ENCODE measurements at places on chromosomes 4 and X.

DNA sequence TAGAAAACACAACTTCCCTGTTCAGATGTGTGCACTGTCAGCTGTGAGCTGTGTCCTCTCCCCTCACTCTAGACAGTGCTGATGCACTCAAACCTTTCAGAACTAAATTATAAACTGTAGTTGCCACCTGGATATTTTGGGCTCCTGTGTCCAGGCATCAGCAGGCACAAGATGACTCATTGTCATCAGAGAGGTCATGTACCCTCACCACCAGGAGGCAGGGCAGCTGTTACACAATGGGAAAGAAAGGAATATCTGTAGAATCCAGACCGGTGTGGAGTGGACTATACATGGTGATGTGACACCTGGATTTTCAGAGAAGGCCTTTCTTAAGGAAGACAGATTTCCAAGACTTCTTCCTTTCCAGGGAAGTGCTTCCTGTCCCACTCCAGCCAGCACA, 854.4 kb upstream of the AGA start:
- DNase-seq: no peak

GRCh38 chrX:134369576-134369975, 90.4 kb upstream of the HPRT1 start:
- no peak for DNase-seq

DNA sequence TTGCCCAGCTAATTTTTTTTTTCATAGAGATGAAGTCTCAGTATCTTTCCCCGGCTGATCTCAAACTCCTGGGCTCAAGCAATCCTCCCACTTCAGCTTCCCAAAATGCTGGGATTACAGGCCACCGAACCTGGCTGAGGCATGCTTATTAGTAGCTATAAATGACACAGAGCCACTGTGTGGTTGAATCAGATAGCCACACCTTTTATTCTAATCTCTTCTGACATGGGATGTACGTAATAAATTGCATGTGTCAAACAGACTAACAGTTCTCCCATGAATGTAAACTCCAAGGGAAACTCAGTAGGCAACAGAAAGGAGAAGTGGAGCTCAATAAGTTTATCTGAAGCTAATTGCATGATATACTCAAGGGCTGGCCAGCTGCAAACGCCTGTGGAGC, 139.8 kb upstream of the VCX3A start:
- no peak for DNase-seq

GRCh38 chrX:150372280-150372679, 9.2 kb downstream of the MAMLD1 start:
- DNase-seq: no peak

GRCh38 chr4:183571350-183571941, 66.6 kb downstream of the ING2 start:
- no peak for DNase-seq

DNA sequence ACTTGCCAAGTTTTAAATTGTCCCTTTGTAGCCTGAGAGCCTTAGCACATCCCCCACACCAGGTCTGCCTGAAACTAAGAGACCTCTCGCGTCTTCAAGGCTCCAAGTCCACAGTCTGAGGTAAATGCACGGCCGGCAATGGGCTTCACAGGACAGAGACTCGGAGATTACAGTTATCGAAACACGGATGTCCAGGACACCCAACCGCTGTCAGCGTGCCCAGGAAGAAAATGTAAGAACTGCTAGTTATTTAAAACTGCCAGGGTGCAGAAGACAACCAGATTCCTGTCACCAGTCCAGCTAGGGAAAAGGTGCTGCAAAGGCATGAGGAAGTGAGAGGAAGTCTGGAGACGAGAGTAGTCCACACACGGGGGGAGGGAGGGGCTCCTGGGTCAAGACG, 28.9 kb downstream of the ZNF827 start:
- DNase-seq: no peak

- no peak for DNase-seq
Measured at GRCh38 chr4:179447308-179447707, 2005.1 kb upstream of the AGA start.

DNA sequence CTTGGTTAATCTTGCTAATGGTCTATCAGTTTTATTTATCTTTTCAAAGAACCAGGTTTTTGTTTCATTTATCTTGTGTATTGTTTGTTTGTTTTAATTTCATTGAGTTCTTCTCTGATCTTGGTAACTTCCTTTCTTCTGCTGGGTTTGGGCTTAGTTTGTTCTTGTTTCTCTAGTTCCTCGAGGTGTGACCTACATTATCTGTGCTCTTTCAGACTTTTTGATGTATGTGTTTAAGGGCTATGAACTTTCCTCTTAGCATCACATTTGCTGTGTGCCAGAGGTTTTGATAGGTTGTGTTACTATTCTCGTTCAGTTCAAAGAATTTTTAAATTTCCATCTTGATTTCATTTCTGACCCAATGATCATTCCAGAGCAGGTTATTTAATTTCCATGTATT, 365.4 kb upstream of the GATB start:
- no peak for DNase-seq

DNA sequence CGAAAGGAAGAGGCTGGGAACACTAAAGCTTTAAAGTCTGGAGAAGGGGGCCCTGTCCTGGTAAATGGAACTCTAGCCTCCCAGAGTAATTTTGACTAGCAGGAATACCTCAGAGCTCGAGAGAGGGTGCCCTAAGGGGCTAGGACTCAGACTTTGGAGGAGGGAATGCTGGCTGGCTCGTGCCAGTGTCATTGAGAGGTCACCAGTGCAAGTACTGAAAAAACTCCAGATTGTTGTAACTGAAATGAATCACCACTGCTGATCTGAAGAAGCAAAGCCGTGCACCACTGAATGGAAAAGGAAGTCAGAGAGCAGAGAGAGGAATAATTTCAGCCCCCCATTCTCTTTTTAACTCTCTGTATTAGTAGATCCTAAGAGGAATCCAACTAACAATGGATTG, 690.2 kb downstream of the FAT4 start:
- DNase-seq: no peak

DNA sequence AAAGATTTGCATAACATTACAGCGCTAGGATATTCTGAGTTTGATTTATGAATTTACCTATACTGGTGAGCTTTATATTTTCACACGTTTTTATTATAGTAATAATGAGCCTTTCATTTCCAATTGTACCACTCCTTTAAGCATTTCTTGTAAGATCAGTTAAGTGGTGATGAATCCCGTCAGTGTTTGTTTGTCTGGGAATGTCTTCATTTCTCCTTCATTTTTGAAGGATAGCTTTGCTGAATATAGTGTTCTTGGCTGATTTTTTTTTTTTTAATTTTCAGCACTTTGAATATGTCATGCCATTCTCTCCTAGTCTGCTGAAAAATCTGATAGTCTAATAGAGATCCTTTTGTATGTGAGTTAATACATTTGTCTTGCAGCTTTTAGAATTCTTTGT, 70.1 kb downstream of the IL15 start:
- DNase-seq: no peak

DNA sequence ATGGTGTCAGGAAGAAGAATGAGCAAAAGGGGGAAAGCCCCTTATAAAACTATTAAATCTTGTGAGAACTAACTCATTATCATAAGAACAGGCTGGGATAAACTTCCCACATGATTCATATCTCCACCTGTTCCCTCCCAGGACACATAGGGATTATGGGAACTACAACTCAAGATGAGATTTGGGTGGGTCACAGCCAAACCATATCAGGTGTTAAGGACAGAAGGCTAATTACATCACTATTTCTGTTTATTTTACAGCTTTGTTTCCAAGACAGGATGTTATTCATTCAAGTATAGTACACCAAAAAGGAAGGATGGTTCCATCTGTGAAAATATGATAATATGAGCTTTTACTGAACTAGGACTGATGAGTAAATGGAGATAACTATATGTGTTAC, 63.7 kb upstream of the ARSJ start:
- no peak for DNase-seq

DNA sequence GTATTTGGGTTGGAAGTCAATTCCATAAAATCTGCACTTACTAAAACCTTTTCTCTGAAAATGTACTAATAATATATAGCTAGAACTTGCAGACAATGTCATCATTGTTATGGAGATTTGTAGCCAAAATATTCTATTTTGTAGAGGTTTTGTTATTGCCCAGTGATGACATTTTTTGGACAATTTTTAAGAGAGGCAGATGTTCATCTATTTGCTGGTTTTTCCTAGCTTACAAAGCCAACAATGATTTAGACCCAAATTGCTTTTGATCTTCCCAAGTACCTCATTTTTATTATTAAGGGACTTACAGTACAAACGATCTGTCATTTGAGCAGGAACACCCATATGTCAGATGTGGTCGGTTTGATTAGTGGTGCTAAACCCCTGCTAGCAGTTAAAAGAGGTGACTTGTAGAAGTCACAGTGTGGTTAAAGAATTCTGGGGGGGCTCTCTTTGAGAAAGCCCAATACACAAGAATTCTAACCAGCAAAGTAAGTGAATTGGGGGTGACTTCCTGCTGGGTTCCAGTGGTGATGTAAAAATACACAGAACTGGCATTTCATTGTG, 136.2 kb downstream of the KIT start:
- no peak for DNase-seq

DNA sequence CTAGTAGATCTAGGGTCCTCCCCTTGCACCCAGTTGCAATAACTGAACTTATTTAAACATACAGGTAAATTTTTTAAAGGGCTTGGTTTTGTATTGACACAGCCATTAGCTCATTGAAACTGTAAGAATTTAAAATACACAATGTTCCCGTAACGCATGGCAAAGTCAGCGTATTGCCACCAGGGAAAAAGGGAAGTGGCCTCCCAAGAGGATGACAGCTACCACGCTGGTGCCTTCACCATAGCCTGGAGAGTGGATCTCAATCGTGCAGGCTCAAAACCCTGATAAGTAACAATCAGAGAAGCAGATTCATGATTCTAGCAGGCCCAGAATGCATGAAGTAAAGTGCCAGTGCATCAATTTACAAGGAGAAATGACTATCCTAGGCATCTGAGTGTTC, 49.4 kb upstream of the RELL1 start:
- no peak for DNase-seq

- DNase-seq: no peak
Measured at GRCh38 chr4:3713346-3713745, 52.8 kb upstream of the ADRA2C start.

DNA sequence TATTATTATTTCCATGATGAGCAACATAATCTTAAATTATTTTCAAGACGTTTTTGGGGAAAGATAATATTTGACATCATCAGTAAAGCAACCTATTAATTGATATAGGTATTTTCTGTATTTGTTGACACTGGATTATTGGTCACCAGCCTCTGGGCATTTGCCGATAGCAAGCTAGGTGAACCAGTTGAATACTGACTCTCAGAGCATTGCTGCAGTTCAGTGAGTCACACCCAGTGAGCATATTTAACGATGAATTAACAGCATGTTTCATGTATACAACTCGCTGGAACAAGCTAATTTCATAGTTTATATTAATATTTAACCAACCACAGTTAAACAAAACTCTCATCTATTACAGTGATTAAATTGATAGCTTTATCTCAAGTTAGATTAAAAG, 1006.0 kb upstream of the DIAPH2 start:
- no peak for DNase-seq

GRCh38 chr4:154415313-154415712, 76.3 kb downstream of the DCHS2 start:
- DNase-seq: no peak

DNA sequence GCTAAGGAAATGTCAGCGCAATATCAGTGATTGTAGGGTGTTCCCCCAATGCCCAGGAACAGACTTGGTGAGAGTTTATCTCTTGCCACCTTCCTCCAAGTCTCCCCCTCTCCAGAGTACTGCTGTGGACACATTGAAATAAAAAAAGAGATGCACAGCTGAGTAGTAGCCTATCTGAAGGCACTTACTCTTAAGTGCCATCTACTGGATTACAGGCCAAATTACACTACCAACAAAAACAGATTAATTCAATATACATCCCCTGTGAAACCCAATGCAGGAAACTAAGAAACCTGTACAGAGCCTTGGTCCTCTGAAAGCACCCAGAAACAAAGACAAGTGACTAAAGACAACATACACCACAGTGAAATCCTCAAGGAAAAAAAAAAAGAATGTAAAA, 460.3 kb downstream of the ZIC3 start:
- DNase-seq: peak; percentile 2

- DNase-seq: no peak
Measured at GRCh38 chr4:47235721-47236120, 204.4 kb downstream of the GABRB1 start.

DNA sequence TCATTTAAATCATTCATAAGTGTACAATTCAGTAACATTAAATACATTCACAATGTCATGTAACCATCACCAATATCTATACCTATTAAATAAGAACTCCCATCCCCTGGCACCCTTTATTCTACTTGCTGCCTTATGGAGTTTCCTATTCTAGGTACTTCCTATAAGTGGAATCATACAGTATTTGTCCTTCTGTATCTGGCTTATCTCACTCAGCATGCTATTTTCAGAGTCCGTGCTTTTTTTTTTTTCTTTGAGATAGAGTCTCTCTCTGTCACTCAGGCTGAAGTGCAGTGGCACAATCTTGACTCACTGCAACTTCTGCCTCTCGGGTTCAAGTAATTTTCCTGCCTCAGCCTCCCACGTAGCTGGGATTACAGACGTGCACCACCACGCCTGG, 67.9 kb upstream of the STOX2 start:
- DNase-seq: no peak

DNA sequence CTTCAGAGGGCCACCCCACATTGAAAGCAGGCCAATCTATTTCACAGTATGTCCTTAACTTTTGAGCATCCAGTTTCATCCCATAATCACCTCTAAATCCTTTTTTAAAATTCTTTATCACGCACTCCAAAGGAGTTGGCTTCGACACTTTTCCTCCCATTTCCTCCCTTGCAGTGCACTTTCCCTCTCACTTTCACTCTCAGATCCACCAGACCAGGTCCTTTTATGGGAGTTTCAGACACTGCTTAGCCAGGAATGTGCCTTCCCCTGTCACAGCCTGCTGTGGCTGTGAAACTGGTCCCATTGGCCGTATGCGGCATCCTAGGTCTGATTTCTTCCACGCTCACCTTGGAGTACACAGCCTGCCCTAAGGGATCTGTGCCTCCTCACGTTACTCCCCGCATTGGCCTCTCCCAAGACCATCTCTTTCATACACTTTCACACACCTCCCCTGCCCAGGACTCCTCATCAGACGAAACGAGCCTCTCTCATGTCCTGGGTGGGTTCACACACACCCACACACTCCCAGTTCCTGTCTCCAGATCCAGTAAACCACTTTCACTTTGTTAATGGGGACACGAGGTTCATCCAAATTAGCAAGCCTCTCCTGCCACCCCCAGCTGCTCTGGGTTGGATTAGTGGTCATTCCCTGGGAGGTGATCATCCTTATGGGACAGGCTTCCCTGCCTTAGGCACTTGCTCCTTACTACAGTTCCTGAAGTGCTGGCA, 10.0 kb upstream of the RHOXF2B start:
- no peak for DNase-seq

- peak; percentile 66 for DNase-seq
Measured at GRCh38 chr4:147096667-147097604, 151.3 kb upstream of the TTC29 start.

All from kidney capillary endothelial cell (primary cell).